MCF 10A (cell line): ENCODE measurements at places on chromosomes 3 and 15. TPM values are rescaled to one million over a fixed set of nuclear protein-coding genes. Genes with fewer than 3 reads are reported as not detected.

GRCh38 chr3:47283193-47283537 lies 421 bp downstream of the KLHL18 start:
- DNase-seq, result no peak
- H3K27me3 ChIP-seq, result no peaks in the 10 kb centered on the region
- peak overlapping the region; percentile 93 for H3K4me3 ChIP-seq
- H3K27ac ChIP-seq, result peak overlapping the region; percentile 100
- peaks cover 13% of the 10 kb centered on the region for H3K36me3 ChIP-seq

DNA sequence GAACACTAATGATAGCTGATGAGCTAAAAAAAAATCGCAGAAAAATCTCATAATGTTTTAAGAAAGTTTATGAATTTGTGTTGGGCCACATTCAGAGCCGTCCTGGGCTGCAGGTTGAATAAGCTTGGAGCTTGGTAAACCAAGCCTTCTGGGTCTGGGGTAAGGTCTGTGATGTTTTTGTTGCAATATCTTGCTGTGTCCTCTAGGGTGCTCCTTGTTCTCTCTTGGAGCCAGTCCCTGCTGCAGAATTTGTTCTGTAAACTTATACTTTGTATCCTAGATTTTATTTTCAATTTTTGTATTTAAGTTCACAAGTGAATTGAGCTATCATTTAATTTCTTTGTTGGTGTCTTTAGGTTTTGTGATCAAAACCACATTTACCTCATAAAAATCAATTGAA lies 143.7 kb downstream of the NR1D2 start:
- H3K4me1 ChIP-seq, result no peaks in the 10 kb centered on the region
- no peaks in the 10 kb centered on the region for H3K27me3 ChIP-seq
- no peak overlapping the region for H3K4me3 ChIP-seq

The DLG1 gene
- total RNA-seq, result 121 and 129 TPM in 2 replicates

DNA sequence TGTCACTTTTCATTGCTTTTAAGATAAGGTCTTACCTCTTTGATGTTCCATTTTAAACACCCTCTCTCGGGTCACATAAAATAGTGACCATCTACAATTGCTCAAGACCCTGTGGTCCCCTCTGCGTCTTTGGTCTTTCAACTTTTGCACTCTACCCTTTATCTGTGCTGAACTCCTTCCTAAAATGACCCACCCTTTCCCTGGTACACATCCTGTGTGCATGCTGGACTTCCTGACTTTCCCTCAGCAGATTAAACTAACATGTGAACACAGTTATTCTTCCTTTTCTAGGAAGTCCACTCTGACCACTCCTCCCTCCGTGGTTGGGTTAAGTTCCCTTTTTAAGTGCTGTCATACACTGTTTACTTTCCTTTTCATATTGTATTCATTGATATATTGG lies 414.2 kb downstream of the GABRB3 start:
- no peak overlapping the region for H3K4me3 ChIP-seq
- H3K27ac ChIP-seq, result no peak overlapping the region
- H3K36me3 ChIP-seq, result no peaks in the 10 kb centered on the region
- DNase-seq, result no peak

DNA sequence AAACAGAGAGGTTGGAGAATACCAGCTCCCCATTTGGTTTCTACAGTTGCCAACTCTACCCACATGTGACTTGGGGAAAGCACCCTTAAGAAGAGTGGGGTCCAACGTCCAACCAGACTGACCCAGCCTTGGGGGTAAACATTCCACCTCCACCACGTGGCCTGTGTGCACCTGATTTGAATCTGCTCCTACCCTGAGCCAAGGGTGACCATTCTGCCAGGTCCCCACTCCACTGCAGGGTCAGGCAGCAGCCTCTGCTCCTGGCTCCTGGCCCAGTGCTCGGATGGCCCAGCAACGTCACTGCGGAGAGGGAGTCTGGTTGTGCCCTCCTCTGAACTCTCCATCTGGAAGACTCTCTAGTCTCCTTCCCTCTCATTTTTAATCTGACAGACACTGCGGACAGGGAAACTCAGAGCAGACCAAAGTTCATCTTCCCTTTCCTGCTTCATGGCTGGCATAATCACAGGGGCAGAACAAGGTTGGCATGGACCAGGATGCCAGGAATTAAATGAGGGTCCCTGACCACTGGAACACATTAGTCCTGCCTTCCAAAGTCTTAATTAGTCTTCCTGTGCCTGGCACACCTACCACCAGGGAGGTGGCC lies 29.4 kb downstream of the FHIT start:
- H3K27ac ChIP-seq, result no peak overlapping the region
- H3K27me3 ChIP-seq, result no peaks in the 10 kb centered on the region

GRCh38 chr3:107082527-107082926 lies 294.7 kb upstream of the CCDC54 start:
- H3K27ac ChIP-seq, result no peak overlapping the region
- H3K27me3 ChIP-seq, result no peaks in the 10 kb centered on the region
- no peaks in the 10 kb centered on the region for H3K36me3 ChIP-seq
- no peak overlapping the region for H3K4me3 ChIP-seq

DNA sequence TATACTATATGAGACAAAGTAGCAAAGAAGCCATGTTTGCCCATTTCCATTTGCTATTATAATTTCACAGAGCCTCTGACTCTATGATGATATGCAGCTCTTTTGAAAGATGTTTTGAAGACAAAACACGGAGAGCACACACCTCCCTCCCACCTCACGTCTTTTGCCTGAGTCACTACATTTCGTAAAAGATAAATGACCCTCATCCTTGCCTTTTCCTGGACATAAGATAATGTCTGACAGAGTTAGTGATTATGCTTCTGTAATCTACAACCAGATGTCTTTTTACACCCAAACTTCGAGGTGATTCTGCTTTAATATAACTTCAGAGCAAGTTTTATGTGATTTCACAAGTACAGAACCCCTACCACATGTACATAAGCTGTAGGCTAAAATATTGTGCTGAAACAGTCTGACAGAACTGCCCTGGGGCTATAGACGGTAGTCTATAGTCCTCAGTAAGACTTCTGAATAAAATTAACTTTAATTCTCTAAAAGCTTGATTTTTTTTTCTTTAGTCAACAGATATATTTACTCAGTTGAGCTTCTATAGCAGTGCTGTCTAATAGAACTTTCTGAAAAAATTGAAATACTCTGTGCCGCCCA lies 99.9 kb downstream of the CD200R1L start:
- H3K4me1 ChIP-seq, result peaks cover 6% of the 10 kb centered on the region
- H3K27ac ChIP-seq, result no peak overlapping the region
- peak; percentile 55 for DNase-seq
- no peaks in the 10 kb centered on the region for H3K36me3 ChIP-seq

GRCh38 chr15:31660816-31661215 lies 334.2 kb downstream of the KLF13 start:
- no peak overlapping the region for H3K27ac ChIP-seq
- H3K4me1 ChIP-seq, result no peaks in the 10 kb centered on the region
- no peak overlapping the region for H3K4me3 ChIP-seq
- no peaks in the 10 kb centered on the region for H3K36me3 ChIP-seq
- no peak for DNase-seq
- H3K27me3 ChIP-seq, result no peaks in the 10 kb centered on the region

The NR1I2 gene
- total RNA-seq, result not detected in 2 replicates

DNA sequence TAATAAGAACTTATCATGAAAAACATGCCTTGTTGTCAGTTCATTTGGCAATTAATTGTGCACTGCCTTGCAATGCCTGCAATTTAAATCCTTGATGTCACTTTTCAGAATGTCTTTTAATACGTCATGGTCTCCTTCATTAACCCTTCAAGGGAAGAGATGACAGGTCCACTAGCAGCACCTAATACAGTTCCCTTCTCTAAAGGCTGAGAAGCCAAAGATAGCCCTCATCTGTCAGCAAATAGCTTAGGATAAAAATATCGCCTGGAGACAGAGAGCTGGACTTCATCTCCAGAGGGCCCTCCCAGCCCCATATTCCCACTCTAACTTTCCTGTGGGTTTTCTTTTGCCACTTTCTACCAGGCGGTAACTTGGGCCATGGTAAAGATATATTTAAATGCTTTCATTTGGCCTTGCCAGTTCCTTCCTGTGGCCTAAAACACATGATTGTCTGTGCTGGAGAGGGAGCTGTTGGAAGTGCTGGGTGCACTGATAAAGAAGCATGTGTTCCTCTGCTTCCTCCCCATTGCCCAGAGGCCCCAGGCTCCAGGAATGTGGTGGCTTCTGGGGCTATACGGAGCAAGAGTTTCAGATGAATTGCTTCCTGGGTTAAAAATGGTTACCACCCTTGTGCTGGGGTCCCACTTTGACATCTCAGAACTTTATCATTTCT lies 76.3 kb upstream of the UMPS start:
- DNase-seq, result no peak
- H3K4me1 ChIP-seq, result no peaks in the 10 kb centered on the region

DNA sequence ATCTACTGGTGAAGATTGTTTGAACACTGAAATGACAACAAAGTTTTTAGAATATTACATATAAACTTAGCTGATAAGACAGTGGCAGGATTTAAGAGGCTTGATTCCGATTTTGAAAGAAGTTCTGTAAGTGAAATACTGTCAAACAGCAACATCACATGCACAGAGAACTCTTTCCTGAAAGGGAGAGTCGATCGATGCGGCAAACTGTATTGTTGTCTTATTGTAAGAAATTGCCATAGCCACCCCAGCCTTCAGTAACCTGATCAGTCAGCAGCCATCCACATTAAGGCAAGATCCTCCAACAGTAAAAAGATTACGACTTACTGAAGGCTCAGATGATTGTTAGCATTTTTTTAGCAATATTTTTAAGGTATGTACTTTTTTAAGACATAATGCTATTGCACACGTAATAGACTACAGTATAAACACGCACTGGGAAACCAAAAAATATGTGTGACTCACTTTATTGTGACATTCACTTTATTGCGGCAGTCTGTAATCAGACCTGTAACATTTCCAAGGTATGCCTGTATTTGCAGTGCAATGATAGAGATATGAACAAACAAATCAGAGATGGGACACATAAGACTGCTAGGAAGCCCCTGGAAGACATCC lies 225.6 kb upstream of the UBE2E1 start:
- H3K4me3 ChIP-seq, result peak overlapping the region; percentile 38
- DNase-seq, result peak; percentile 83
- H3K27me3 ChIP-seq, result no peaks in the 10 kb centered on the region
- peak overlapping the region; percentile 84 for H3K27ac ChIP-seq
- peaks cover 18% of the 10 kb centered on the region for H3K36me3 ChIP-seq

GRCh38 chr3:13588993-13589392 lies 40.1 kb downstream of the FBLN2 start:
- H3K4me1 ChIP-seq, result no peaks in the 10 kb centered on the region
- no peaks in the 10 kb centered on the region for H3K27me3 ChIP-seq
- DNase-seq, result no peak
- H3K4me3 ChIP-seq, result no peak overlapping the region

DNA sequence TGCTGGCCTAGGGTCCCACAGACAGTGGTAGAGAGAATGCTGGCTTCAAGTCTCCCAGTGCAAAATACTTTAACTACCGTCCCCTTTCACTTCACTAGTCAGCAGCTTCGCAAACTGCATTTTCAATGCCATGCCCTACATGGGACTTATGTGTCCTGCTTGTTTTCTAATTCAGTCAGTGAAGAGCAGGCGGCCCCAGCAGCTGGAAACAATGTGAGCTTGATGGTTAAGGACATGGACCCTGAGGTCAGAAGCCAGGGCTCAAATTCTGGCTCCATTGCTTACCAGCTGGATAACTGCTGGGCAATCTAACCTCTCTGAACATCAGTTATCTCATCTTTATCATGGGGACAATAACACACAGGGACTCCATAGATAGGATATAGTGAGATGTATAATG lies 58.4 kb downstream of the SLC12A8 start:
- no peak for DNase-seq
- H3K4me3 ChIP-seq, result no peak overlapping the region
- H3K27ac ChIP-seq, result no peak overlapping the region
- H3K27me3 ChIP-seq, result no peaks in the 10 kb centered on the region
- H3K4me1 ChIP-seq, result peaks cover 4% of the 10 kb centered on the region

The POLQ gene
- 4.1 and 5.8 TPM in 2 replicates for total RNA-seq

The ARPP21 gene
- total RNA-seq, result not detected in 2 replicates

DNA sequence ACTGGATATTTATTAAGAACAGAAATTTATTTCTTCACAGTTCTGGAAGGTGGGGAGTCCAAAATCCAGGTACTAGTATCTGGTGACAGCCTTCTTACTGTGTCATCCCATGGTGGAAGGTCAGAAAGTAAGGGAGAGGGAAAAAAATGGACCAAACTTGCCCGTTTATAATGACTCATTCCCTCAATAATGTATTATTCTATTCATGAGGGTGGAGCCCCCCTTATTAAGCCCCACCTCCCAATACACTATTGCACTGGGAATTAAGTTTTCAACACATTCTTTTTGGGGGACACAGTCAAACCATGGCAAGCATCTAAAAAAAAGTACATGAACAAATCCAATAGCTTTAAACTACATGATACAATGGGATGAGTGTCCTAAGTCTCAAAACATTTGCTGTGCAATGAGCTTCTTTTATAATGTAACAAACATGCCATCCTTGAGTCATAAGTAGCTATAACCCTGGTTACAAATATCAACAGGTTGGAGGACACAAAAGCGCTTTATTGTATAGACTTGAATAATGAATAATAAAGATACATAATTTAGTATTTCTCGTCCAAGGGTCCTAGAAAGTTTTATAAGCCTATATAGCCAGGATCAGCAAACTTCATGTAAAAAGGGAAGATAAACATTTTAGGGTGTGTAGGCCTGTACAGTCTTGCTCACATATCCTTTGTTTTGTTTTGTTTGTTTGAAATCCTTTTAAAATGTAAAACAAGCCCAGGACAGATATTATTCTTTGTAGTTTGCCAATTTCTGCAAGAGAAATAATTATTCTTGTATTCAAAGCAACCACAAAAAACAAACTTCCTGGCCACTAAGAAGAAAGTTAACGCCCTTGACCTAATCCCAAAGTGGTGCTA lies 160.6 kb upstream of the RAP2B start:
- H3K4me1 ChIP-seq, result no peaks in the 10 kb centered on the region
- no peak for DNase-seq
- H3K27me3 ChIP-seq, result no peaks in the 10 kb centered on the region
- H3K27ac ChIP-seq, result no peak overlapping the region
- no peaks in the 10 kb centered on the region for H3K36me3 ChIP-seq
